ENCODE measurements at places on chromosomes 3 and 15.

DNA sequence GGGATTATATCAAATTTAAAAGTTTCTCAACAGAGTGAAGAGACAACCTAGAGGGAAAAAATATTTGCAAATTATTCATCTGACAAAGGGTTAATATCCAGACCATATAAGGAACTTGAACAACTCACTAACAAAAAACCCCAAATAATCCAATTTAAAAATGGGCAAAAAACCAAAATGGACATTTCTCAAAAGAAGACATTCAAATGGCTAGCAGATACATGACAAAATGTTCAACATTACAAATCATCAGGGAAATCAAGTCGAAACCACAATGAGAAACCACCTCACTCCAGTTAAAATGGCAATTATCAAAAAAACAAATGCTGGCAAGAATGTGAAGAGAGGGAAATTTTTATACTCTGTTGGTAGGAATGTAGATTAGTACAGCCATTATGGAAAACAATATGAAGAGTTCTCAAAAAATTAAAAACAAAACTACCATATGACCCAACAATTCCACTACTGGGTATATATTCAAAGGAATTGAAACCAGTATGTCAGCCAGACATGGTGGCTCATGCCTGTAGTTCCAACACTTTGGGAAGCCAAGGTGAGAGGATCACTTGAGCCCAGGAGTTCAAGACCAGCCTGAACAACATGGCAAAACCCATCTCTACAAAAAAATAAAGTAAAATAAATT is 88.5 kb downstream of the CSNK1G1 start:
- no peak for DNase-seq

DNA sequence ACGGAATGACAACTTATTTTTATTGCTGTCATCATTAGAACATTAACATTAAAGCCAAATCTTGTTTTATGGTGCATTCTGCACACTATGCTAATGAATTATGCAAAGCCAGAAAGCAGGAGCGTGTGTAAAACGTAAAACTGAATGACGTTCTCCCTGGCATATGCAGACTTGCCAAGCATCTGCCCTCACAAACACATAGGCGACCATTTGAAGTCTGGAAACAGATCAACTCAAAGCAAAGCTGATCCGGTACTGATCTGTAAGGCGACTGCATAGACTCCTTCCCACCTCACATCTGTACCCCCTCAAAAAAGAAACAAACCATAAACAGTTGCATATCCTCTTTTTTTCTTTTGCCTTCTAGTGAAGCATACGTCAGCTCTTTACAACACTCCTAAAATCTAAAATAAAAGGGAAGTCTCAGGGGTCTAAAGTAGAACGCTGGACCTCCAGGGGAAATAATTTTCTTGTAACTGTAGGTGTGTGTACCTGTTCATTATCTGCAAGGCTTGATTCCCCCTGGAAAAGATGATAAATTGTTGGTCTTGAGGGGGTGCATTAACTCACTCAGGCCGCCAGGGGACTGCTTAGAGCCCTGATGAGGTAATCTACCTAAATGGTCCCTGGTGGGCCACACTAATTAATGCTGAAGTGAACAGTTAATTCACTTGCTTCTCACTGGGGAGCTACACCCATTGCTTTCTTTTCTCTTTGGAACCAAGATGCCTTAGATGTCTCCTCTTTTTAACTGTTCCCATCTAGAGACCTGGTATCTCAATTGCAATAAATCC is 231.4 kb downstream of the CDIN1 start:
- DNase-seq = peak; percentile 59

DNA sequence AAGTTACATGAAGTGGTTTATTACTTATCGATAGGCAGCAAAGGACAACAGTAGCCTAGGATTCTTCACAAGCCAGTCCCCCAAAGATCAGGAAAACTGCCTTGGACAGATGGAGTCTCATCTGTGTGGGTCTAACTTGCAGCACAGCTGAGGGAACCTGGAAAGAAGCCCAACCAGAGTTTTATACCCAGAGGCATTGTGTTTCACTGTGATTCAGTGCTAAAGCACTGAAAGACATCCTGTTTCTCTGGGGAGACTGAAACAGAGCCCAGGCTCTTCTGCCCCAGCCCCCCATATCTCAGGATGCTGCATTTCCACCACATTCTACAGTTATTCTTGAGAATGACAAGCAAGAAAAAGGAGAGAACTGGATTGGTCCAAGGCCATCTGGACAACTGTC is 48.2 kb upstream of the PYDC2 start:
- peak; percentile 65 for DNase-seq

GRCh38 chr3:188931531-188931930 is 240.2 kb upstream of the TPRG1 start:
- DNase-seq = no peak

DNA sequence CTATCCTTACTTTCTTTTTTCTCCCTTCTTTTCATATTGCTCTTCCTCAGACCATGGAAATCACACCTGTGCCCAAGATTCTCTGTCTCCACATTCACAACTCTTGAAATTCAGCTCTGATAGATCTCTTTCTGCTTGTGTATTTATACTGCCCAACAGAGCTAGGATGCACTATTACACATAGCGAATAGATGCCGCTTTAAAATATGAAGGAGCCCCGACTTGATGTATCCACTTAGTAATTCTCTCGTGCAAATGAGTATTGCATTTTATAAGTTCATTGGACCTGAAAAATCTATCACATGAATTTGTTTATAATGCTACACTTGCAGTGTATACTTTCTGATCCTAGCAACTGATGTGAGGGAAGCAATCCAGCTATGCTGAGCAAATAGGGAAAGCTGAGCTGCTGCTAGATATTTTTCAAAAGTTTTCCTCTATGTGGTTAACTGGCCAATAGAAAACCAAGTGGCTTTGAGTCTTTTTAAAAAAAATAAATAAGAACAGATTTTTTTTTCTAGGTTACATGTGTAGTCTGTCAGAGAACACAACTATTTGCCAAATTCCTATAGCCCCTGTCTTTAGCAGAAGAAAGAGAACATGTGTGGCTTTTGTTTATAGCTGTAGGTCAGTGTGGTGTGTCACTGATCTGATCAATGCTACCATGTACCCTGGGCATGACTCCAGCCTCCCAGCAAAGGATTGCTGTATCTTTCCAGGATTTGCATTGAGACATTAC is 64.3 kb upstream of the LEKR1 start:
- no peak for DNase-seq

DNA sequence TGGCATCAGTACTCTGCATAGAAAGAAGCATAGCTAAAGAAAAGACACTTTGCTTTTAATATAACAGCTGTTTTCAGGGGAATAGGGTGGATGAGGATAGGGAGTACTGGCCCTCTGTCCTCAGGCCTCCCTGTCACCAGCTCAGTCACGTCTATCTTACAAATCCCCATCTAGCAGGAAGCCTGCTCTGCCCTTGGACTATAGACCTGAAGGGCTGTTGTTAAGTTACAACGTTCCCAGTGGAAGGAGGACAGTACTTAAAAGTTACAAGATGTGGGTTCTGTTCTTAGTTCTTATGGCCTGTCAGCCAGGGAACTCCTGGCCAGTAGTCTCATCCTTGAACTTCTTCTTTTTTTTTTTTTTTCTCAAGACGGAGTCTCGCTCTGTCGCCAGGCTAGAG is 70.5 kb downstream of the RPL39L start:
- DNase-seq = no peak

GRCh38 chr3:13569641-13570390 is 20.9 kb downstream of the FBLN2 start:
- DNase-seq = no peak

DNA sequence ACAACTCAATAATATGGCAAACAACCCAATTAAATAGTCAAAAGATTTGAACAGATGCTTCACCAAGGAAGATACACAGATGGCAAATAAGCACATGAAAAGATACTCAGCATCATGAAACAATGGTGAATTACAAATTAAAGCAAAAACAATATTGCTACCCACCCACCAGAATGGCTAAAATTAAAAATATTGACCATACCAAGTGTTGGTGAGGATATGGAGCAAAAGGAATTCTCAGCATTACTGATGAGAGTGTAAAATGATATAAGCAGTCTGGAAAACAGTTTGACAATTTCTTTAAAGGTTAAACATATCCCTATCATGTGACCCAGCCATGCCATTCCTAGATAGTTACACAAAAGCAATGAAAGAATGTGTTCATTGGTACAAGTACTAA is 5.7 kb upstream of the PXYLP1 start:
- DNase-seq = no peak

- DNase-seq = no peak
Observed at GRCh38 chr3:128610451-128611070, 40.1 kb downstream of the RPN1 start.

DNA sequence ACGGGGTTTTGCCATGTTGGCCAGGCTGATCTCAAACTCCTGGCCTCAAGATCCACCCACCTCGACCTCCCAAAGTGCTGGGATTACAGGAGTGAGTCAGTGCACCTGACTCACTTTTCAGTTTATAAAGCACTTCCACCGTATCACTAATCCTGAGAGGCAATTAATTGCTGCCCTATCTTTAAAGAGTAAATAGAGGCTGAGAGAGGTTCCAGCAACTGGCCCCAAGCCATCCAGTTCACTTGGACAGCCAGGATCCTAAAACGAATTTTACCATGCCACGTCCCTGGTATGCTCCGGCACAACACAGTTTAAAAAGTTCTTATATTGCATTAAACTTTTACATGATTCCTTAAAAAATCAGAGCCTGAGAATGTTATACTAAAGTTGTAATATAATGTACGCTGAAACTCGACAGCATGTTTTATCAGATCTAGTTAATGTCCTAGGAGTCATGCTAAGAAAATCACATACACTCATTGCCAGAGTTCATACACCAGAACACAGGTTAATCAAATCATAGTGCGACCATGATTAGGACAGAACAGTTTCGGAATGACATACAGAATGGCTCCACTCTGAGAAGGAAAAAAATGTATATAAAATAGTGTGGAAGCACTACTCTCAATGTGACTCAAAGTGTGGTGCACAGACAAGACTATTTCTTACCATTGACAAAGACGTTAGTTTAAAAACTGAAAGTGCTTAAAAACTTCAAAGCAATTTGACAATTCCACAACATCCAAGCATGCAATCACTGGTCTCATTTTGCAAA is 125.4 kb downstream of the ULK4 start:
- DNase-seq = no peak

- DNase-seq = no peak
Observed at GRCh38 chr15:91970142-91970541, 116.6 kb downstream of the SLCO3A1 start.

DNA sequence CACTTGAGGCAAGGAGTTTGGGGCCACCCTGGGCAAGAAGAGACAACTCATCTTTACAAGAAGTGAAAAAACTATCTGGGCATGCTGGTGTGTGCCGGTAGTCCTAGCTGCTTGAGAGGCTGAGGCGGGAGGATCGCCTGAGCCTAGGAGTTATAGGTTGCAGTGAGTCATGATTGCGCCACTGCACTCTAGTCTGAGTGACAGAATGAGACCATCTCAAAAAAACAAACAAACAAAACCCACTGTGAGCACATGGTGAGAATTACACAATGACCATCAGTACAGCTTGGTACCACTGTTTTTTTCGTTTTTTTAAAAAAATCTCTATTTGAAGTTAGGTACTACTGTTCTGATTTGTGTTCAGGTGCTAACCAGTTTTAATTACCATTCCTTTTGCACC is 13.6 kb downstream of the VPS39 start:
- DNase-seq = peak; percentile 39
